Stromal cell of bone marrow (primary cell): ENCODE measurements at places on chromosomes 16 and 17.

DNA sequence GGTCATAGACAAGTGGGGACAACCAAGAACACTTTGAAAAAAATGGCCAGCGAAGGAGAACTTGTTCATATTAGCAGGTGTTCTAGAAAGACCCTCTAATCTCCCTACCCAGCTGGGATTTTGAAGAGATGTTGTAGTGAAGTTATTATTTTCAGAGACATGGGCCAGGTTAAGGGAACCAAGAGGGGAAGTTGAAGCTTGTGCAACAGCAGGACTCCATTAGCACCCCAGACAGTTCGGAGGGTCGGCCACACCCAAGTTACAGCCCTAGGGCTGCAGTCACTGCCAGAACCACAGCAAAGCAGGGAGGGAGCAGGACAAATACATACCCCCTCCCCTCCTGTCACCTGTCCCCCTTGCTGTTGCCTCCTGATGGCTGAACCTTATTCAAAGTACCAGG, 42.3 kb downstream of the WSB1 start:
- DNase-seq, result no peak

DNA sequence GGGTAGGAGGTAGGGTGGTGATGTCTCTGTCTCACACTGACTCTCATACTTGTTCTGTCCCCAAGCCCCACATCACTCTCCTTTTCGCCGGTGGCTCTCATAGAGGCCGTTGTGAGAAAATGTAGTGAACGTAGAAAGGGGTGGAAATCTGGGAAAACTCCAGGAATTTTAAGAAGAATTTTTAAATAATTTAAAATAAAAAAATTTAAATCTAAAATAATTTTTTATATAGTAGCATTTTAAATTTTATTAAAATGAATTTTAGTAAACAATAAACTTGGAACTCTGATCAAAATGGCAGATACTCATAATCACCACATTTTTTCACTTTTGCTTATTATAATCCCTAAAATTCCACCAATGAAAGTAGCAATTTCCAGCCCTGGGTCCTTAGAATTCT, 473.6 kb upstream of the ZFHX3 start:
- no peak for DNase-seq

DNA sequence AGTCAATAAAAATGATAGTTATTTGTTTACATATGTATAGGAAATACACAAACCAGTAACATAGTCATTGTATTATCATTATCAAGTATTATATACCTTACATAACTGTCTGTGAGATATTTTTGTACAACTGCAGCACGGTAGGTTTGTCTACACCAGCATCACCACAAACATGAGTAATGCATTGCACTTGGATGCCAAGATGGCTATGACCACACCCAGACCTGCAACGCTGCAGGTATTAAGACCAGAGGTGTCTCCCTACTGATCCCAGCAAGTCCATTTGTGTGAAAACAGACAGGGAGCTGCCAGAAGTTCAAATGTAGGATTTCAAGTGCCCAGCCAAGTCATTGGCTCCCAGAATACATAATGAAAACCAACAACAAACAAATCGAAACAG, 34.2 kb upstream of the NOS2 start:
- no peak for DNase-seq

- no peak for DNase-seq
Measured at GRCh38 chr17:70352834-70353233, 183.5 kb downstream of the KCNJ2 start.

DNA sequence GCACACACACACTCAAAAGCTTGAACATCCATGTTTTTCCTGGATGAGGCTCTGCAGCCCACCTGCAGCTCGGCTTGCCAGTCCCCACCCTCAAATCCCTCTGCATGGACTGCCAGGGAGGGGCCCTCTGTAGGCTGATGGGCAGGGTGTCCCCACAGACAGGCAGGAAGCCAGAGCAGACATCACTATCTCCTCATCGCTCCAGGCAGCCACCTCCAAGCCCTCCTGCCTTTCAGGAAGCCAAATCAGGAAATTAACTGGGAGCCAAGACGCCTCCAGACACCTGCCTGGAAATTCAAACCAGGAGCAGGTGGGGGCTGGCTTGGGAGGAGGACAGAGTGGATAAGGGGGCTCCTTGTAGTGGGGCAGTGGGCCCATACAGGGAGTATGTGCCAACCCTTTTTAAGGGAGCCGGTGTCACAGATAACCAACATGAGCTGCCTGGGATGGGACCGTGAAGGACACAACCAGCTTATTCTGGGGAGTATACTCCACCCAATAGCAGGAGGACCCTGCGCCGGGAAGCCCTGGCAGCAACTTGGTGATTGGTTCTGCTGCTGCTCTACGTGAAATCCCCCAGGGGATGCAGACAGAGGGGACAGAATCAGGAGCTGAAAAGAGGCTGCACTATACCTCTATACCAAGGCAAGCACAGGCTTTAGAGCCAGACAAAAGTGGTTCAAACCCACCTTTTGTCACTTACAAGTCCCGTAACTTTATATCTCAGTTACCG, 139.1 kb downstream of the CCT6B start:
- no peak for DNase-seq

DNA sequence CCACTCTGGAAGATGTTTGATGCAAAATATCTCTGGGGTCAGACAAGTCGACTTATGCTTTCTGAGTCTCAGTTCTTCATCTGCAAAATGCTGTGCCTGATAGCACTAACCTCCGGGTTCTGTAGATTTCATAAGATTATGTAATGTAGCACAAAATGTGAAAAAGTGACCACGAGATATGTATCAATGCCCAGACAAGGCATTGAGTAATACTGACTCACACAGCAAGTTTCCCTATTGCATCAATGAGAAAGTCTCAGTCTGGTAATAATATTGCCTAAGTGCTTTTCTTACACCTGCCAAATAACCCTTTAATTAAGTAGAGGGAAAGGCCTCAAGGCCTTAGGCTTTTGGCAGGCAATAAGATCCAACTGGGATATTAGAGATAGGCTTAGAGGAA, 41.4 kb upstream of the MMP2 start:
- DNase-seq, result peak; percentile 71

- DNase-seq, result no peak
Measured at GRCh38 chr17:79515110-79515509, 95.7 kb downstream of the RBFOX3 start.

- DNase-seq, result no peak
Measured at GRCh38 chr17:72414967-72415853, 294.4 kb downstream of the SOX9 start.
